ENCODE measurements at places on chromosomes 13 and 19.

GRCh38 chr19:56094449-56094848 is 26.6 kb downstream of the ZNF787 start:
- DNase-seq: peak; percentile 9

GRCh38 chr13:73879346-73880015 is 254.7 kb downstream of the KLF12 start:
- no peak for DNase-seq

DNA sequence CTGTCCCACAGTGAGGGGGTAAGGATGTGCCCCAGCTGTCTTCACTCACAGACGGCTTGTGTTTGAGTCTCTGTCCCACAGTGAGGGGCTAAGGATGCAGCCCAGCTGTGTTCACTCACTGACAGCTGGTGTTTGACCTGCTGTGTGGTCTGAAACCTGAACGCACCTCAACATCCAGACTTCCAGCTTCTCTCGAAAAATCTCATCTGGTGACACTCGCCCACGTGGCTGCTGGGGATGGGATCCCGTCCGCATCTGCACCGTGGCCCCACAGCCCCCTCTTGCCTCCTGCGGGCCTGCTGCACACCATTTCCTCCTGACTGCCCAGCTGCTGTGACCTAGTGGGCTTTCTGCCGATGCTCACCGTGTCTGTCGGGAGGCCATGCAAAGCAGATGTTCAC is 27.3 kb downstream of the CHAF1A start:
- no peak for DNase-seq

GRCh38 chr13:28267497-28267896 is 129.2 kb downstream of the PAN3 start:
- no peak for DNase-seq

DNA sequence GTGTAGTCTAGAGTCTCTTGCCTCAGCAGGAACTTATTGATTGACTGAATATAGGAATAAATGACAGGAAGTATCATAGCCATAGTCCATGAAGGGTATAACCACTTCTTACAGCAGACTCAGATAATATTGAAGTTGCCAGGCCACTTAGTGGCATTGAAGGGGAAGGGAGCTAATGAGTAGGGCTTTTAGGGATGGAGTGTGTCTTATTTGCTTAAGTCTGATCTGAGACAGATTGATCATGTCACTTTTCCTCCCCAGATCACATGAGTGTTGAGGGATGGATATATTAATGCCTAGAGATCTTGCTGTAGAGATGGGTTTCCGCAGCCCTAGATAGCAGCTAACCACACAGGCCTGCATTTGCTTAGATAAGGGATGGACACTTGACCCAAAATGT is 62.2 kb upstream of the NBEA start:
- DNase-seq: no peak

GRCh38 chr13:99604636-99605035 is 103.4 kb downstream of the TM9SF2 start:
- DNase-seq: no peak
